ENCODE measurements at places on chromosomes 11 and 22.

DNA sequence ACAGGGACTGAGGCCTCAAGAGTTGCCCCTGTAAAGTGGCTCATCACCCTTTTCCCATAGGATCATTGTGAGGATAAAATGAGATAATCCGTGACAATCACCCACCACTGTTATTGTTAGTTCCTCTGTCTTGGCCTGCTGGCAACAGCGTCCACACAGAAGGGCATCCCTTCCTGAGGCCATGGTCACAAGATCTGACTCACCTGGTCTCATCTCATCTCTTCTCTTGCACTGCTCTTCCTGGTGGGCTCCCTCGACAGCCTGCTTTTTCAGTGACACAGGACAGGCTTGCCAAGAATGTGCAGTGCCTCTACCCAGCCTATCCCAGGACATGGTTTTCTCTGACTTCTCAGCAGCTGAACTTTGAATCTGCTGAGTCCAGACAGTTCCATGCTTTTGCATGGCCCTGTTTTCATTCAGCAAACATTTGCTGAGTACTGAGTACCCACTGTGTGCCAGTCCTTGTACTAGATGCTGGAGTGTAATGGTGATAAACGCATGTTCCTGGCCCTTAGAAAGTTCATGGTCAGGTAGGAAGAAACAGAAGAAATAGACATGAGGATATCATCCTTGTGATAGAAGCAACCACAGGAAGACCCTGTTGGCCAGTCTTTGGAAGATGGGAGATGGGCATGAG lies 3.3 kb downstream of the STX3 start:
- no peak for DNase-seq
- no peak overlapping the region for H3K4me3 ChIP-seq
- H3K4me1 ChIP-seq, result peaks cover 7% of the 10 kb centered on the region
- no peaks in the 10 kb centered on the region for H3K27me3 ChIP-seq
- H3K27ac ChIP-seq, result no peak overlapping the region
- no peaks in the 10 kb centered on the region for H3K36me3 ChIP-seq

GRCh38 chr22:19967850-19968449 lies 26.3 kb upstream of the TXNRD2 start:
- H3K27ac ChIP-seq, result no peak overlapping the region
- peaks cover 50% of the 10 kb centered on the region for H3K36me3 ChIP-seq
- peaks cover 7% of the 10 kb centered on the region for H3K4me1 ChIP-seq
- no peak overlapping the region for H3K4me3 ChIP-seq

GRCh38 chr22:36577019-36577418 lies 48.1 kb upstream of the EIF3D start:
- H3K4me3 ChIP-seq, result no peak overlapping the region
- H3K4me1 ChIP-seq, result no peaks in the 10 kb centered on the region
- H3K27ac ChIP-seq, result no peak overlapping the region
- no peaks in the 10 kb centered on the region for H3K27me3 ChIP-seq
- H3K36me3 ChIP-seq, result no peaks in the 10 kb centered on the region
- no peak for DNase-seq

GRCh38 chr22:38570779-38571364 lies 889 bp upstream of the DMC1 start:
- no peaks in the 10 kb centered on the region for H3K36me3 ChIP-seq
- H3K4me1 ChIP-seq, result peaks cover 22% of the 10 kb centered on the region
- H3K27ac ChIP-seq, result peak overlapping the region; percentile 78
- H3K27me3 ChIP-seq, result no peaks in the 10 kb centered on the region
- H3K4me3 ChIP-seq, result peak overlapping the region; percentile 80

GRCh38 chr11:129596351-129596750 lies 219.3 kb upstream of the TMEM45B start:
- H3K27ac ChIP-seq, result no peak overlapping the region
- H3K4me1 ChIP-seq, result no peaks in the 10 kb centered on the region
- no peaks in the 10 kb centered on the region for H3K27me3 ChIP-seq
- DNase-seq, result no peak
- H3K4me3 ChIP-seq, result no peak overlapping the region

- no peaks in the 10 kb centered on the region for H3K27me3 ChIP-seq
- DNase-seq, result no peak
- no peak overlapping the region for H3K27ac ChIP-seq
Measured at GRCh38 chr11:72119198-72119597, 6.7 kb upstream of the ANAPC15 start.

GRCh38 chr11:87035976-87036583 lies 1.7 kb upstream of the TMEM135 start:
- H3K4me1 ChIP-seq, result peaks cover 11% of the 10 kb centered on the region
- H3K27me3 ChIP-seq, result no peaks in the 10 kb centered on the region
- H3K36me3 ChIP-seq, result no peaks in the 10 kb centered on the region
- DNase-seq, result no peak

- no peaks in the 10 kb centered on the region for H3K27me3 ChIP-seq
- H3K27ac ChIP-seq, result no peak overlapping the region
- no peaks in the 10 kb centered on the region for H3K4me1 ChIP-seq
- no peak overlapping the region for H3K4me3 ChIP-seq
- DNase-seq, result no peak
Measured at GRCh38 chr11:70729949-70730348, 331.6 kb downstream of the CTTN start.

DNA sequence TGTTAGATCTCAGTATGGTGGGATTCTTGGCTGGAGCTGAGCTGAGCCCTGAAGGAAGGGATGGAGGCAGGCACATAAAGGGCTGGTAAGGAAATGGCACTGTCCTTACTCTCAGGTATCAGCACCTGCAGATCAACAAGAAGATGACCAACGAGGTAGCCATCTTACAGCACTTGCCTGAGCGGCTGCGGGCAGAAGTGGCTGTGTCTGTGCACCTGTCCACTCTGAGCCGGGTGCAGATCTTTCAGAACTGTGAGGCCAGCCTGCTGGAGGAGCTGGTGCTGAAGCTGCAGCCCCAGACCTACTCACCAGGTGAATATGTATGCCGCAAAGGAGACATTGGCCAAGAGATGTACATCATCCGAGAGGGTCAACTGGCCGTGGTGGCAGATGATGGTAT lies 2.4 kb downstream of the CNGA4 start:
- no peaks in the 10 kb centered on the region for H3K36me3 ChIP-seq
- DNase-seq, result no peak
- H3K27me3 ChIP-seq, result no peaks in the 10 kb centered on the region
- no peaks in the 10 kb centered on the region for H3K4me1 ChIP-seq
- no peak overlapping the region for H3K27ac ChIP-seq

GRCh38 chr11:121348220-121348875 lies 55.8 kb downstream of the SC5D start:
- no peak for DNase-seq
- H3K36me3 ChIP-seq, result no peaks in the 10 kb centered on the region
- no peaks in the 10 kb centered on the region for H3K4me1 ChIP-seq
- H3K27me3 ChIP-seq, result no peaks in the 10 kb centered on the region
- no peak overlapping the region for H3K4me3 ChIP-seq
- no peak overlapping the region for H3K27ac ChIP-seq

- H3K4me1 ChIP-seq, result no peaks in the 10 kb centered on the region
- H3K27me3 ChIP-seq, result no peaks in the 10 kb centered on the region
- no peak overlapping the region for H3K27ac ChIP-seq
- H3K36me3 ChIP-seq, result no peaks in the 10 kb centered on the region
- DNase-seq, result no peak
Measured at GRCh38 chr22:26606611-26607010, 11.2 kb downstream of the CRYBB1 start.

DNA sequence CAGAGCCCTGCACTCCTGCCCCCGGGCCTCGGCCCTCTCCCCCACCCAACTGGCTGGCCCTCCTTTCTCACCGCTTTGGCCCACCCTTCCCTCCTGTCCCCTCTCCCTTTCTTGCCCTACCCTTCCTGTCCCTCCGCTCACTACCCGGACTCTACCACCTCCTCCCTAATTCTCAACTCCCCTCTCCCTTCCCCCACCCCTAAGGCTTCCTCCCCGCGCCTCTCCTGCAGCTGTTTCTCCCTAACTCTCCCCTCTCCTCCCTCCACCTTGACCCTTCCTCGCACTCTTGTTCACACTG lies 421 bp downstream of the SLC15A3 start:
- peaks cover 13% of the 10 kb centered on the region for H3K4me1 ChIP-seq
- peak overlapping the region; percentile 70 for H3K27ac ChIP-seq
- DNase-seq, result no peak
- peak overlapping the region; percentile 73 for H3K4me3 ChIP-seq

- no peak for DNase-seq
- H3K27ac ChIP-seq, result no peak overlapping the region
- no peaks in the 10 kb centered on the region for H3K4me1 ChIP-seq
- peaks cover 11% of the 10 kb centered on the region for H3K36me3 ChIP-seq
- H3K27me3 ChIP-seq, result no peaks in the 10 kb centered on the region
Measured at GRCh38 chr22:37971475-37972434, 12.6 kb downstream of the SOX10 start.

- H3K4me1 ChIP-seq, result peaks cover 3% of the 10 kb centered on the region
- DNase-seq, result no peak
- no peaks in the 10 kb centered on the region for H3K27me3 ChIP-seq
- H3K27ac ChIP-seq, result no peak overlapping the region
- no peak overlapping the region for H3K4me3 ChIP-seq
Measured at GRCh38 chr22:44659140-44659539, 42.9 kb upstream of the PRR5 start.

GRCh38 chr11:62340269-62340901 lies 3.1 kb downstream of the ASRGL1 start:
- no peaks in the 10 kb centered on the region for H3K27me3 ChIP-seq
- H3K4me1 ChIP-seq, result peaks cover 4% of the 10 kb centered on the region
- no peak for DNase-seq
- no peak overlapping the region for H3K27ac ChIP-seq
- no peaks in the 10 kb centered on the region for H3K36me3 ChIP-seq

GRCh38 chr11:61472868-61473267 lies 35.7 kb upstream of the LRRC10B start:
- no peaks in the 10 kb centered on the region for H3K36me3 ChIP-seq
- no peak overlapping the region for H3K4me3 ChIP-seq
- peaks cover 10% of the 10 kb centered on the region for H3K4me1 ChIP-seq
- H3K27me3 ChIP-seq, result no peaks in the 10 kb centered on the region
- DNase-seq, result no peak

DNA sequence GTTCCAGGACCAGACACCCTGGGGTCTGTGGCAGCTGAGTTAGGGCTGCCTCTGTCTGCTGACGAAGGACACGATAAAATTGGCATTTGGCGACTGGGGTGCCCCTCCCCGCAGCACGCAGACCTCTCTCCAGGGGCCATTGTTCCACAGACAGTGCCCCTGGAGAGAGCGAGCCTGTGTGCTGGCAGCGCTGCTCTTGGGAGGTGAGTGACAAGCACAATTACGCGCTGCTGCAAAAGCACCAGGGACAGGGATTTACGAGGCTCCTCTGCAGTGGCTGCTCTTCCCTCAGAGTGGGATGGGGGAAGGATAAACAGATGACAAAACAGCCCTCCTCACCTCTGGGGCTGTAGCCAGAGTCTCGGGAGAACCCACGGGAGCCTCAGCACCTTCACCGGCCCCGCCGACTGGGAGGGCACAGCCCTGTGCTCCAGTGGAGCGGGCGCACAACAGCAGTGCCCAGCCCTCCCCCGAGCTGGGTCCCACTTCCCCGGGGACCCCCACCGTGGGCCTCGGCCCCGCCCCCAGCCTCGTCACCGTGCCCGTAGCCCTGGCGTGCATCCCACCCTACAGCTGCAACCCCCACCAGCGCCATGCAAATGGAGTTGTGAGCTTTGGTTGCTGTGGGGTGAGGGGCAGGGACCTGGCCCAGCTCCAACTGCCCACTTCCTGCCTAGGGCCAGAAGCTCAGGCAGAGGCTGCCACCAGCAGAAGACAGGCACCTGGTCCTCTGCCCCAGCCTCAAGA lies 19.6 kb downstream of the CHID1 start:
- no peaks in the 10 kb centered on the region for H3K27me3 ChIP-seq
- peaks cover 4% of the 10 kb centered on the region for H3K36me3 ChIP-seq
- H3K4me1 ChIP-seq, result no peaks in the 10 kb centered on the region

DNA sequence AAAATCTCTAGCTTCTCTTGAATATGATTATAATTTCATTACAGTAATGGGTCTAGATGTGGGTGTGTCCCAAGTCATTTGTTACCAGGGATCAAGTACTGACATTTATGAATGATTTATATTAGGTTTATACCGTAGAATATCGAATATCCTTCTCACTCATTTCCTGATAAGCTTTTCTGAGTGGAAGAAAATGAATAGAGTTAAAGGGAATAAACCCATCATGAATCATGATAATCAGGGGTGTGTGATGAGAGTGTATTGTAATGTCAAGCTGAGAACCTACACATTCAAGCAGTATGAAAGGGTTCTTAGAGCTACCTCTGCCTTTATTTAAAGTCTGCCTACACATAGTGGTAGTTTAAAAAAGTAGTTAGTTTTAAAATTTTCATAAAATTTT lies 17.3 kb downstream of the MED17 start:
- H3K4me3 ChIP-seq, result no peak overlapping the region
- no peaks in the 10 kb centered on the region for H3K27me3 ChIP-seq
- no peak overlapping the region for H3K27ac ChIP-seq
- DNase-seq, result no peak
- peaks cover 41% of the 10 kb centered on the region for H3K36me3 ChIP-seq

GRCh38 chr11:1920128-1920908 lies 815 bp downstream of the TNNT3 start:
- no peak overlapping the region for H3K4me3 ChIP-seq
- no peak overlapping the region for H3K27ac ChIP-seq
- H3K4me1 ChIP-seq, result no peaks in the 10 kb centered on the region
- no peaks in the 10 kb centered on the region for H3K36me3 ChIP-seq
- H3K27me3 ChIP-seq, result no peaks in the 10 kb centered on the region

- H3K4me1 ChIP-seq, result no peaks in the 10 kb centered on the region
- H3K27me3 ChIP-seq, result no peaks in the 10 kb centered on the region
- no peak overlapping the region for H3K4me3 ChIP-seq
- no peak for DNase-seq
Measured at GRCh38 chr11:100965346-100965745, 164.3 kb downstream of the PGR start.

DNA sequence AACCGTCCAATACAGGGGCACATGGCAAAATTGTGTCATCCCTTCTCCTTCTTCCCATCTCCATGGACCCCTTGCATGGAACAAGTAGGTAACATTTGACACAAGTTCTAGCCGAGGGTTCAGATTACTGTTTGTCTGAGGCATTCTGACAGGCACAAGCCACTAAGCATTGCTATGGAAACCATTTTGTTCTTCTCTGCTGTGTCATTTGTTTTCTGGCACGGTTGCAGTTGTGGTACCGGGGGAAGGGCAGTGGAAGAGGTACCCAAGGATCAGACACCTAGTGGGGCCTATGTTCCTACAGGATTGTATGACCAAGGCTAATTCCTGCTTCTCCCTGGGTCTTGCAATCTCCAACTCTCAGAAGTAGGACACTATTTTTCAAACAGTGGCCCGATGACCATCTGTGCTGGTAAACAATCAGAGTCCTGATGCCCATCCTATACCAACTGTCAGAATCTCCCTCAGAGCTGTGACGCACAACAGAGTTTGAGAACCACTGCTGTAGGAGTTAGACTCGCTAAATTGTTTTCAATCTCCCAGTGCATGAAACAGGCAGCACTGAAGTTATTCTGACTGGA lies 69.3 kb downstream of the KCNC1 start:
- DNase-seq, result no peak
- H3K4me1 ChIP-seq, result no peaks in the 10 kb centered on the region
- no peak overlapping the region for H3K27ac ChIP-seq

DNA sequence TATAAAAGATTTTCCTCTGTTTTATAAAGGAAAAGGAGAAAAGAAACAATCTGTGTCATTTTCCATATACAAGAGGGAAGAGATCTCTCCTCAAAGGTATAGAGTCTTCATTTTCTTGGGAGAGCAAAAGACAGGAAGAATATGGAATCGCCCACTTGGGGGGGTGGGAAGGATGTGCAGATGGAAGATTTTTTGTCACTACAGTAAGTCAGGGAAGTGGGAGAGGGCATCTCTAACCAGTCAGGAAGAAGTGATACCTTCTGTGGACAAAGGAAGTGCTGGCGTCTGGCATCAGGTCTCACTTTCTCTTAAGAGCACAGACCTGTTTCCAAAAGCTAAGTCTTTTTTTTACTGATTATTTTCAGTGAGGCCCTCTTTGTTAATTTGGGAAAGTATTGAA lies 1.4 kb downstream of the PRR14L start:
- H3K36me3 ChIP-seq, result no peaks in the 10 kb centered on the region
